Endothelial cell (in vitro differentiated cells): ENCODE measurements at places on chromosomes 5 and 9. TPM values are rescaled to one million over a fixed set of nuclear protein-coding genes. Genes with fewer than 3 reads are reported as not detected.

DNA sequence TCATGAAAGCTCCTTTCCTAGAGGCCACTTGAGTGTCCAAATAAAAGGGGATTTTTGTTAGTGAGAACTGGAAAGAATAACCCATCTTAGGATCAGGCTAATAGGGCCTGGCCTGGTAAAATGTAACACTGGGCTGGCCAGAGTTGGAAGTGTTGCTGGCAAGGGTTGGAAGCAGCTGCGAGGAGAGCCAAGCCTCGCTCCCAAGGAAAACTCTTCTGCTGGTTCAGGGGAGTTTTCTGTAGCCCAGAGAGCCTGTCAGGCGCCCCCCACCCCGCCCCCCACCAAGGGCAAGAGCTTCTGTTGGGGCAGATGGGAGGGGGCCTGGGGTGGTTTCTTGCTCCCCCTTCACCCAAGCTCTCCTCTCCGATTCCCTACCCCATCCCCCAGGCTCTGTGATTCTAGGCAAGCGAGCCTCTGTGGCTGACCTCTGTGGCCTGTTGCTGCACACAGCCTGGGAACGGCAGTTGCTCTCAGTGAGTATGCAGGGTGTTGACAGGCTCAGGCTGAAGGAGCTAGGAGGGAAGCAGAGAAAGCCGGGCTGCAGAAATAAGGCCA is 547.8 kb downstream of the CCDC171 start:
- H3K4me3 ChIP-seq, result no peak overlapping the region
- H3K36me3 ChIP-seq, result no peaks in the 10 kb centered on the region
- DNase-seq, result no peak
- no peak overlapping the region for H3K27ac ChIP-seq
- H3K27me3 ChIP-seq, result peaks cover 2% of the 10 kb centered on the region
- H3K4me1 ChIP-seq, result peaks cover 3% of the 10 kb centered on the region

GRCh38 chr9:18141681-18142080 is 332.3 kb upstream of the ADAMTSL1 start:
- peaks cover 1% of the 10 kb centered on the region for H3K27me3 ChIP-seq
- H3K4me3 ChIP-seq, result no peak overlapping the region
- no peak overlapping the region for H3K27ac ChIP-seq
- DNase-seq, result no peak
- no peaks in the 10 kb centered on the region for H3K4me1 ChIP-seq

DNA sequence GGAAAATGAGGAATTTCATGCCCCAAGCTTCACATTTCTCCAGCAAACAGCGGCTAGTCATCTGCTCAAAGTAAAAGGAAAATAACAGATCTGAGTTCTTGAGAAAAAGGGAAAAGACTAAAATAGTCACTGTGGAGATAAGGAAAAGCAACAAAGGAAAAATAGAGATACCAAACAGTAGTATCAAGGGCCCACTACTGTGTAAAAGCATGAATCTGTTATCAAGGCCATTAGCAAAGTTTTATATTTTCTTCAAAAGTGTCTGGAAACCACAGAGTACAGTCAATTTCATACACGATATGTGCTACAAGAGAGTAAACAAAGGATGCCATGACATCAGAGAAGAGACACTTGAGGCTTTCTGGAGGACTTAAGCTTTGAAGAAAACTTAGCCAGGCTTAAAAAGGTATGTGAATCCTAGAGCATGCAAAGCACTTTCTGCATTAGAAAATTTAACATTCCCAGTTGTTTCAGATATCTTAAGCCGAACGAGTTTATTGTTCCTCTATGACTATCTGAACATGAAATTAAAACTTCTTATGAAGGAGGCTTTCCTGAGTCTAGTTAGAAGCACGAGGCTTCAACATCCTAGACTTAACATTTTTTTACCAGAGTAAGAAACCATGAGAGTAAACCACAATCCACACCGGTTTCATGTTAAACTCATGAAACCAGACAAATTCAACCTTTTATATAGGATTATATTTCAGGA is 1.2 kb downstream of the TTC33 start:
- peaks cover 11% of the 10 kb centered on the region for H3K36me3 ChIP-seq
- H3K27ac ChIP-seq, result no peak overlapping the region
- no peak for DNase-seq

DNA sequence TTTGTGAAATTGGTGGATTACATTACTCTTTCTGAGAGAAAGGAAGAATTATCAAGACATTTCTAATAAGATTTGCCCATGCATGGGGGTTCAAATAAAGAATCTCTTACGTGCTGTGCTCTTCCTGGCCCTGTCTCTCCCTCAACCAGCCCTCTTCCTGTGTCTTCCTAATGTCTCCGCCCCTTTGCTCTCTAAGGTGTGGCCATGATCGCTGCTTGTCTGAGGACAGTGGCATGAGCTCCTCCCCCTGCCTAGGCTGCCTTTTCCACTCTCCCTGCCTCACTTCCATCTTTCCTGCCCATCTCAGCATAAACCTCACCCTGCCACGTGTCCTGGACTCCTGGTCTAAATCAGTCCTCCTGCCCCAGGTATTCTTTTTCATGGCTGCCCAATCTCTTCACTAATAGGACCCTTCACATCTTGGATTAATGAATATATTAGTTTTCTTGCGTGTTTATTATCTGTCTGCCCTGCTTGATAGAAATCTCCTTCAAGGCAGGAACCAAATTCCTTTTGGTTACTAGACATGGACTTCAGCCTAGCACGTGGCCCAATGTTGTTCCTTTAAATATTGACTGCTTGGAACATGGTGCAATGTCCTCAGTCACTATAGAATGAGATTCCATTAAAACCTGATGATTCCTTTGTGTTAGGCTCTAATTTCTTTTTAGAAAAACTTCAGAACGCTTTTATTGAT is 122.3 kb downstream of the MTRR start:
- no peak overlapping the region for H3K27ac ChIP-seq
- H3K4me1 ChIP-seq, result no peaks in the 10 kb centered on the region
- H3K27me3 ChIP-seq, result no peaks in the 10 kb centered on the region
- no peak overlapping the region for H3K4me3 ChIP-seq

- H3K27ac ChIP-seq, result no peak overlapping the region
- no peaks in the 10 kb centered on the region for H3K36me3 ChIP-seq
- no peaks in the 10 kb centered on the region for H3K4me1 ChIP-seq
Measured at GRCh38 chr5:177967221-177967887, 28.7 kb downstream of the PROP1 start.

GRCh38 chr5:83281658-83282057 is 189.9 kb upstream of the VCAN start:
- no peaks in the 10 kb centered on the region for H3K27me3 ChIP-seq
- H3K4me1 ChIP-seq, result no peaks in the 10 kb centered on the region
- H3K36me3 ChIP-seq, result no peaks in the 10 kb centered on the region
- no peak overlapping the region for H3K4me3 ChIP-seq
- no peak overlapping the region for H3K27ac ChIP-seq

DNA sequence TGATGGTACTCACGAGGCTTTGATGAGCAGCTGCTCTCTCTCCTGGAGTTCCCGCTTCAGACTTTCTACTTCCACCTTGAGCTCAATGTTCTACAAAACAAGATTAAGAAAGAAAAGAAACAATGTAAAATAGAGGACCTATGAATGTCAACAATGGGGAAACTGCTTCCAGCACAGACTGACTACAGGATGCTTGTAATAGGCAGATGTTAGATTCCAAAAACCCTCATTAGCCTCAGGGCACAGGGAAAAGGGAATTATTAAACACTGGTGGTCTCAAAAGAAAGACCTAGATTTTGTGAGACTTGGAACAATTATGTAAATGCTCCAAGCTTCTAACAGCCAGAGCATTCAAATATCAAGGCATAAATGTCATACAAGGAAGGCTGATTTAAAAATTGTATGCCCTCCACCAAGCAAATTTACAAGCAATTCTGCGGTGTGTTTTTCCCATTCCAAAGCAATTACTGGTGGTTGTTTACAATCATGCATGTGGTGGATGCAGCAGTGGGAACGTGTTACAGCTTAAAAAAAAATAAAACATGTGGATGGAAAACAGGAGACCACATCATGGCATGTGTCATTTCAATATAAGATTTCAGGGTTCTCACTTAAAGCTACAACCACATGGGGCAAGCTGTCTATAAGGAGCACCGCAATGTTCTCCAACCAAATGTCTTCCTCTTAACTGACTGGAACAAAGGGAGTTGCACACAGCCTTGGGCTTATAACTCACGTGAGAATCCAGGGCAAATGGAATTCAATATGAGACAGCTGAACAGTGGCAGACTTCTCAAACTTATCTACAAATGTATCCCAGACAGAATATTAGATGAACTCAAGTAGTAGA is 34.0 kb downstream of the CDK5RAP2 start:
- no peak for DNase-seq
- H3K27me3 ChIP-seq, result no peaks in the 10 kb centered on the region
- H3K27ac ChIP-seq, result no peak overlapping the region
- no peak overlapping the region for H3K4me3 ChIP-seq

GRCh38 chr5:23318960-23319359 is 188.4 kb upstream of the PRDM9 start:
- DNase-seq, result no peak
- no peaks in the 10 kb centered on the region for H3K36me3 ChIP-seq
- H3K4me3 ChIP-seq, result no peak overlapping the region
- H3K4me1 ChIP-seq, result peaks cover 13% of the 10 kb centered on the region
- H3K27ac ChIP-seq, result no peak overlapping the region

GRCh38 chr5:144196612-144197011 is 25.9 kb downstream of the KCTD16 start:
- no peaks in the 10 kb centered on the region for H3K27me3 ChIP-seq
- H3K36me3 ChIP-seq, result no peaks in the 10 kb centered on the region
- H3K27ac ChIP-seq, result no peak overlapping the region
- no peak overlapping the region for H3K4me3 ChIP-seq
- H3K4me1 ChIP-seq, result peaks cover 6% of the 10 kb centered on the region
- no peak for DNase-seq

DNA sequence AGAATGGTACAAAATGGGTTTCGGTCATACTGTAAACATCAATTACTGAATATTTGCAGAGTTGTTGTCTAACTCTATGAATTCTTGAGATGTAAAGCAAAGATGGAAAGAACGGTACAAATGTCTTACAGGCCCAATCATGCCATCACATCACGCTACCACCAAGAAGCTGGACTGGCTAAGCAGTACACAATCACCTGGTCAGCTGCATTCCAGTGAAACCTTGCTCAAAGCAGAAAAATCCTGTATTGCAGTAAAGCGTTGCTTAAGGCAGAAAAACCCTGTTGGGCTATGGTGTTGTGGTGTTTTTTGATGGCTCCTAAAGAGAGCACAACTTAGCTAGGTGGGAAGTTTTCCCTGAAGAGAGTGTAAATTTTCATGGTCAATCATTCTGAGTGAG is 112.6 kb upstream of the RASA1 start:
- no peak for DNase-seq
- no peak overlapping the region for H3K27ac ChIP-seq
- H3K4me1 ChIP-seq, result peaks cover 11% of the 10 kb centered on the region
- peaks cover 2% of the 10 kb centered on the region for H3K27me3 ChIP-seq
- no peak overlapping the region for H3K4me3 ChIP-seq

GRCh38 chr5:82355496-82355895 is 77.3 kb upstream of the RPS23 start:
- no peak for DNase-seq
- H3K27me3 ChIP-seq, result peaks cover 3% of the 10 kb centered on the region

DNA sequence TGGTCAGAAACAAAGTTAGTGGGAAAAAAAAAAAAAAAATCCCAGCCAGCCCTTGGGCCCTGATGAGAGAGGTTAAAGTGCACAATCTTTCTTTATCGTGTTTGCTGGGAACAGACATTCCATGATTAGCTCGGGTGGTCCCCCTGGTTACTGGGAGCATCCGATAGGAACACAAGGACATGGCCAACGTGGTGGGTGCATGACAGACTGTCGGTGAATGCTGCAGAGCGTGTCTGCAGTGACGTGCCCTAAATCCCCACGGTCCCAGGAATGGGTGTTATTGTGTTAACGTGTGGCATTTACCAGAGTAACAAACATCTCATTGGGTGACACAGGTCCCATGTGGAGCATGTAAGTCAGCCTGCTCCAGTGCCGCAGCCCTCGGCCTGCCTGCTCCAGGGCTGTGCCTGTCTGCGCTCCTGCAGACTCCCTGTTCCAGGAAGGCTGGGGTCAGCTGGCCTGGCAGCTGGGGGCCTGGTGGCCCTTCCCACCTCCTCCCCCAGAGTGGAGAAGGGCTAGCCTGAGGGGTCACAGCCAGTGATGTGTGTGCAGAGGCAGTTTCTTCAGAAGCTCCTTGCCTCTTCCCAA is 34.3 kb upstream of the TBC1D2 start:
- no peak for DNase-seq
- no peak overlapping the region for H3K4me3 ChIP-seq
- no peaks in the 10 kb centered on the region for H3K36me3 ChIP-seq
- no peak overlapping the region for H3K27ac ChIP-seq

DNA sequence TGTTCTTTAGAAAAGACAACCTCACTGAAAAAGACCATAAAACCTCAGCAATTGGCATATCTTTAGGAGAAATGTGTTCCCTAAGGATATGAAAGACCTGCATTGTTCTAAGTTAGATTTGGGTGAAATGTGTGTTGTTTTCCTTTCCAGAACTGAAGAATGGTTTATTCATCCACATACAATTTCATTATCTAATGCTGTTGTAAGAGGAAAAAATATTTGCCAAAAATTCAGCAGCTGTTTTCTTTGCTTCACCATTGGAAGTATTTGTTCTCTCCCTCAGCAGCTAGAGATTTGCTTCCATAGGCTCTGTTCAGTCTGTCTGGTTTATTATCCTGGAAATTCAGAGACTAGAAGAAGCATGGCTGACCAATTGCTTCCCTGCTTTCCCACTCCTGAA is 150.9 kb downstream of the ISOC1 start:
- H3K4me3 ChIP-seq, result no peak overlapping the region
- H3K36me3 ChIP-seq, result no peaks in the 10 kb centered on the region
- no peak for DNase-seq
- H3K27me3 ChIP-seq, result peaks cover 2% of the 10 kb centered on the region

The RGS3 gene
- 474 TPM for total RNA-seq

The PCDHA1 gene
- total RNA-seq, result 0.13 TPM

The PTGES gene
- 0.15 TPM for total RNA-seq

The CRHBP gene
- 108 TPM for total RNA-seq

The PFN3 gene
- total RNA-seq, result not detected

The DMRT3 gene
- not detected for total RNA-seq

The ZFP2 gene
- total RNA-seq, result 2.8 TPM

The KCNV2 gene
- total RNA-seq, result not detected

The MSMP gene
- total RNA-seq, result 2.8 TPM

The SPATA31D4 gene
- not detected for total RNA-seq
